ENCODE measurements at places on chromosomes 7 and 10. TPM values are rescaled to one million over a fixed set of nuclear protein-coding genes. Genes with fewer than 3 reads are reported as not detected.

Gene EN2
- not detected for polyA plus RNA-seq

- DNase-seq = no peak
Observed at GRCh38 chr7:105920766-105921165, 42.3 kb upstream of the CDHR3 start.

DNA sequence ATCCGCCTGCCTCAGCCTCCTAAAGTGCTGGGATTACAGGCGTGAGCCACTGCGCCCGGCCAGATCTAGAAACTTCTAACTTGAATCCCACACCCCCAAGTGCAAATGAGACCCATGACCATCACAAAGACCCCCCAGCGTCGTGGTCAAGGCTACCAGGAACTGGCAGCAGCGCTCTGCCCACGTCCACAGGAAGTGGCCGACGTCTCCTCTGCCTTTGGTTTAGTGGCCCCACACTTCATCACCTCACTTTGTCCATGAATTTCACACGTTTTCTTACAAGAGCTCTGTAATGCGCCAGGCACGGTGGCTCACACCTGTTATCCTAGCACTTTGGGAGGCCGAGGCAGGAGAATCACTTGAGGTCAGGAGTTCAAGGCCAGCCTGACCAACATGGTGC is 53.5 kb upstream of the TNRC18 start:
- DNase-seq = no peak

- peak; percentile 85 for DNase-seq
Observed at GRCh38 chr7:39733881-39734632, 110.7 kb downstream of the RALA start.

GRCh38 chr10:18880530-18880929 is 168.1 kb upstream of the MALRD1 start:
- DNase-seq = no peak

- DNase-seq = no peak
Observed at GRCh38 chr7:76260171-76260703, 42.2 kb upstream of the HSPB1 start.

- no peak for DNase-seq
Observed at GRCh38 chr10:52631146-52631545, 141.4 kb downstream of the MBL2 start.

- DNase-seq = no peak
Observed at GRCh38 chr7:1210321-1210978, 22.2 kb upstream of the UNCX start.

DNA sequence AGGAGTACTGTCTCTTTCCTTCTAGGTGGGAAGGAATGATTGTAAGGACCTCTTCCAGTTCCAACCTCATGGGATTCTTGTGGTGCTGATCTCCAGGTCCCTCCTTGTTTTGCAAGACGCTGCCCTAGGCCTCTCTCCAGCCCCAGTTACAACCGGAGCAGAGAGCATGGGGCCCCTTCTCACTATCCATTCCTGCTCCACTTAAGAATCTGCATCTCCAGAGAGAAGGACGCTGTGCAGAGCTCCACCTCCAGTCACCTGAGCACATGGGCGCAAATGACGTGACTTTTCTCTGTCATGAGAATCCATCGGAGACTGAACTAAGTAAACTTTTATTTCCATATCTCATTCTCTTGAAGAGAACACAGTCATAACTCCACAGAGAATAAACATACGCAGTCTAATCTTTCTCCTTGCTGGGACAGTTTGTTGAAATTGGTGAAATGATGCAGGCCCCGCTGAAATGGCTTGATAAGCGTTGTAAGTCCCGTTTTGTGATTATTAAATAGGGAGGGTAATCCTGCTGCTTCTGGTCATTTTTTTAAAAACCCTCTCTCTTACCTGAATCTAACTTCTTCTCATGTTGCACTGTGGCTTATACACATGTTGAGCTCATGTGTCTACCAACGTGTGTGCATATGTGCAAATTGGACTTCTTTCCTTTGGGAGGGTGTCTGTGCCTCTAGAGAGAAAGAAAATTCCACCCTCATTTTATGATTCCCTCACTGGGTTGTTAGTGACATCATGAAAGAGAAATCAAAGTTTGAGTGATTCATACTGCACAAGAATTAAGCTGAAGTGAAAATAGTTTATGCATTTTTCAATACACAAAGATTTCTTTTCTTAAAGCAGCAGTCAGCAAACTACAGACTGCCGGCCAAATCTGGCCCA is 133.2 kb upstream of the TBX20 start:
- no peak for DNase-seq

GRCh38 chr7:130903358-130903974 is 169.5 kb upstream of the KLF14 start:
- peak; percentile 86 for DNase-seq

DNA sequence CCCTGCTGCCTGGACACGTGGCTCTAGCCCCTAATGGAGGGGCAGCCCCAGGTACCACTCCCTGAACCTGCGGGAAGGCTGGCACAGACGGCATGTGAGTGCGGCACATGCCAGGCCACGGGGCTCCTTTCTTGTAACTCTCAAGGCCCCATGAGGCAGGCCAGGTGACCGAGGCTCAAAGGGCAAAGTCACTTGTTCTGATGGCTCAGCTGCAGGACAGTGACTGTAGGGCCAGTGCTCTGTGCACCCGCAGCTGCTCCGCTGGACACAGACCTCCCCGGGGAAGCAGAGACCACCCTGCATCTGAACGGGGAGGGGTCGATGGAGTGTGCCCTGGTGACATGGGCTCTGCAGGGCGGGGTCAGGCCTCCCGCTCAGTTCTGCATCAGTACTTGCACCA is 55.3 kb downstream of the PTPRE start:
- DNase-seq = no peak

- no peak for DNase-seq
Observed at GRCh38 chr10:14611968-14612693, 162.6 kb downstream of the FAM107B start.

Gene PCLO
- 0.01 TPM for polyA plus RNA-seq

GRCh38 chr7:103605640-103606039 is 159.6 kb upstream of the SLC26A5 start:
- DNase-seq = no peak

- DNase-seq = no peak
Observed at GRCh38 chr10:19451356-19451755, 364.9 kb upstream of the PLXDC2 start.

- no peak for DNase-seq
Observed at GRCh38 chr10:65194555-65194954, 1673.4 kb downstream of the REEP3 start.

DNA sequence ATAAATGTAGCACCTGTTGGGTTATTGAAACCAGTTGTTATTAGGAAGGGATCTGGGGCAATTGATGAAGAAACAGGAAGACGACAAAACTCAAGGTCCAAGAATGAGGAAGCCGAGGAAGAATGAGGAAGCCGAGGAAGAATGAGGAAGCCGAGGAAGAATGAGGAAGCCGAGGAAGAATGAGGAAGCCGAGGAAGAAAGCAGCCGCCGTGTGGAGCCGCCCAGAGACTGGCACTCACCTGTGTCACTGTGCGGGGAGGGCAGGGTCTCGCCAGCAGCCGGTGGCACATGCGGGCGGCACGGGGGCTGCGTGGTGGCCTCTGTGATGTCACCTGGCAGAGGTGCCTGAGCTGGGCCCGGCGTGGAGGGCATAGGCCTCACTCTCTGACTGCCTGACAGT is 71.1 kb upstream of the CFAP46 start:
- no peak for DNase-seq

DNA sequence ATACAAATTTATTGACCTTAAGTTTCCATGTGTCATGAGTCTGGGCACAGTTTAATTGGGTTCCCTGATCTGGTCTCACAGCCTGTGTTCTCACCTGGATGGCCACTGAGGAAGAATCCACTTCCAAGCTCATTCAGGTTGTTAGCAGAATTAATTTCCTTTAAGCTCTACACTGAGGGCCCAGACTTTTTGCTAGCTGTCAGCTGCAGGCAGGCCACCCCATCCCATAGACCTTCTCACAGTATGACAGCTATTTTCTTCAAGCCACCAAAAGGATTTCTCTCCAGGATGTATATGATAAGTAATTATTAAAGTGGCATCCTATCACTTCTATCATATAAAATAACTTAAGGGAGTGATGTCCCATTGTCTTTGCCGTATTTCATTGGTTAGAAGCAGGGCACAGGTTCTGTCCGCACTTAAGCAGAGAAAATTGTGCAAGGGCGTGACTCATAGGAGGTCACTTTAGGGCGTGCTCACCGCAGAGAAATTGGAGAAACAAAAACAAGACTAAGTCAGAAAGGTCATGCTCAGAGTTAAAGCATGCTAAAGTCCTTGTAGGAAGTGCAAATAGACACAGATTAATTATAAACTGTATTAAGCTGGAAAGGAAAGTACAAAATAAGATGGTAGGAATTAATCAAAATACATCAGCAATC is 109.9 kb downstream of the AHR start:
- DNase-seq = peak; percentile 74

- no peak for DNase-seq
Observed at GRCh38 chr10:44035474-44036197, 349.3 kb downstream of the CXCL12 start.

Gene C7orf33
- not detected for polyA plus RNA-seq

DNA sequence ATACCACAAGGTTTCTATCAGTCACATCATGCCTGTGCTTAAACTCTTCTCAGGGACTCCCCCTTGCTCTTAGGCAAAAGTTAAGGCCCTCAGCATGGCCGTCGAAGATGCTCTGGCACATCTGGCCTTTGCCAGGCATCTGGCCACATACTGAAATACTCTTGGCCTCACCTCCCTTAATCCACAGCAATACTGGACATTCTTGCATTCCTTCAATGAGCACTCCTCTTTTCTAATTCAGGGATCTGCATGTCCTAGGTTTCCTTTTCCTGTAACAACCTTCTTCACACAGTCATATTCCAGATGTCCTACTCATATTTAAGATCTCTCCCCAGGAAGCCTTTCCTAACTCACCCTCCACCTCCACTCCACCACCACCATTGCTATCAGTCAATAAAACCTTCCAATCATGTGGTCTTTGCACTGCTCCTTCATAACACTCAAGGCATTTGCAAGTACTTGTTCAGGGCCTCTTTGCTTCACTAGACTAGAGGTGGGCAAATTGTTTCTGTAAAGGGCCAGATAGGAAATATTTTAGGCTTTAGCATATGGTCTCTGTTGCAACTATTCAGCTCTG is 216.6 kb downstream of the KCNMA1 start:
- DNase-seq = no peak

GRCh38 chr7:22724861-22725260 is 2.1 kb upstream of the IL6 start:
- DNase-seq = no peak

DNA sequence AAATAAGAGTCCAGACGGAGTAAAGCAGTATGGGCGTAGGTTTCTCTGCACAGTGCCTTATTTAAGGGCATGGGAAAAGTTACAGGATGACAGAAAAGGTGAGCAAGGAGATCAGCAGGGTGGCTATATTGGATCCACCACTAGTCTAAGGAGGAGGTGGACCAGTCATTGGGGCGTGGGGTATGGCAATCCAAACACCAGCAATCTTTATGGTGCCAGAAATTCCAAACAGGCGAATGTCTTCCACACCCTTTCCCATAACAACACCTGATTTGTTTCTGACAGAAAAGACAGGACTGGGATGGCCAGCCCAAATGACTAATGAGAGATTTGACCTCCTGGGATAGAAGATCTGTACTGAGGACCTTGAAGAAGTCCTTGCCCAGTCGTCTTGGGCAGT is 181.8 kb upstream of the MBL2 start:
- DNase-seq = no peak

Gene FRMD4A
- 45.7 TPM for polyA plus RNA-seq

- DNase-seq = no peak
Observed at GRCh38 chr10:51615764-51616298, 83.6 kb downstream of the CSTF2T start.

Gene FXYD4
- not detected for polyA plus RNA-seq

DNA sequence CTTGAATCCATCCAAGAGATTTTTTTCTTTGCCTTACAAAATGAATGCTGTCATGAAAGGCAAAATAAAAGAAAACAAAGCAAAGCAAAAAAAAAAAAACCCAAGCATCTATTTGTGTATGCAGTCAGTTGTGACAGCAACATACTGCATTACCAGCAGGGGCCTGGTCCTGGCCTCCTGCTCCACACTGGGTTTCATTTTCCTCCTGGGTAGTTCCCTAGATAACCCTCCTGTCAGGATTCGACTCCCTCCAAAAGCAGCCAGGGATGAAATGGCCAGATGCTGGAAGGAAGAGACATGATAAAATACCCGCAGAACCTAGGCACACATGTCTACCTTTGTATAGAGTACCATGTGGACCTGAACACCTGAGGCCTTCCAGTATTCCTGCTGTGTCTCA is 148.6 kb downstream of the NRCAM start:
- no peak for DNase-seq

Gene AASS
- 16.1 TPM for polyA plus RNA-seq

GRCh38 chr10:117666166-117666565 is 123.6 kb downstream of the EMX2 start:
- no peak for DNase-seq

DNA sequence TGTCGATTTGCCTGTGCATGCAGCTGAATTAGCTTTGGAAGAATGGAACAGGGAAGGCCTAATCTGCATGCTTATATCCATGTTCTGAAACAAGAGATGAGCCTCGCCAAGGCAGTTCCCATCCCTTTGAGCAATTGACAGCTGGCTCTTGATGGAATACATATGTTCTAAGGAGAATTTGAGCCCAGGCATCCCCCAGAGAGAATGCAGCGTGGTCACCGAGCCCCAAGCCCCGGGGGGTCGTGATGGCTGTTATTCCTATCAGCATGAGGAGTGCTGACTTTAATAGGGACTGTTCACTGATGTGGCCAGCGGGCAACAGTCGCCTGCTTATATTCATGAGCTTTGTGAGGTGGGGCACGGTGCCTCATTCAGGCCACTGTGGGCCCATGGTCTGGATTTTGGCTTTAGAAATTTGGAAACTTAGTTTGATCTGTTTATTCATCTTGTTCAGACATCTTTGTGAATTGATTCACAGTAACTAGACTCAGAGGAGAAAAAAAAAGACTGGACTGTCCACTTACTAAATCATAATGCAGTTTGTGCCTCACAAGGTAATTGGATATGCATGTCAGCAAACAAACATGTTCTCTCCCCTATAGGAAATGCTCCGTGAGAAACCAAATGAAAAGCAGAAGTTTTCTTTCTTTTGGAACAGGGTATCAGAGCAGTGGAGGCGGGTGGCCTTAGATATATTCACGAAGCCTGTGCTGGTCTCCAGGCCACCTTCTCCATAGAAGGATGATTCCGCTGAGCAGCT is 204.9 kb downstream of the CCDC3 start:
- no peak for DNase-seq

Gene SFR1
- 2.6 TPM for polyA plus RNA-seq

- DNase-seq = peak; percentile 92
Observed at GRCh38 chr10:103918053-103918846, at the start of gene STN1. TSS of gene STN1 (minus strand) at chr10:103918184. CDS start at chr10:103917594, 590 bp downstream.

GRCh38 chr10:6142644-6143043 is 53.8 kb downstream of the RBM17 start:
- no peak for DNase-seq

Measured in AG04450 (cell line).